Stimulated activated CD8-positive, alpha-beta memory T cell treated with anti-CD3 and anti-CD28 coated beads, Interleukin-7, amount 100 ng/mL, for 1 hour (primary cell): ENCODE measurements at places on chromosomes 3 and 15.

GRCh38 chr3:14812196-14812790, 6.5 kb upstream of the FGD5 start:
- DNase-seq, result no peak

DNA sequence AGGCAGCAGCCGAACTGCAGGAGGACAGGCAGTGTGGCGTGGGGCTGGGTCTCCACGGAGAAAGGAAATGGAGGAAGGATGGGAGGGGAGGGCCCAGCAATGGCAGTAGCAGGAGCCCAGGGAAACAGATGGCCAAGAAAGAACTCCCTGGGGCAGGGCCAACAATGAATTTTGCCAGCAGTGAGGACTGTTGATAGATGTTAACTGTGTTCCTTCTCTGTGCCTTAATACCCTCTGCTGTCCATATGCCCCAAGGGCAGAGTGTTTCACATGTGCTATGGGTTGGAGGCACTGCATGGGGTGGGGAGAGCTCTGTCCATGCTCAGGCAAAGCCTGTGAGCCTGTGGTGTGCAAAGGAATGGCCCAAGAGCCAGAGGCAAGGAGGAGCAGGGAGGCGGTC, 70.8 kb upstream of the POMGNT2 start:
- DNase-seq, result no peak

DNA sequence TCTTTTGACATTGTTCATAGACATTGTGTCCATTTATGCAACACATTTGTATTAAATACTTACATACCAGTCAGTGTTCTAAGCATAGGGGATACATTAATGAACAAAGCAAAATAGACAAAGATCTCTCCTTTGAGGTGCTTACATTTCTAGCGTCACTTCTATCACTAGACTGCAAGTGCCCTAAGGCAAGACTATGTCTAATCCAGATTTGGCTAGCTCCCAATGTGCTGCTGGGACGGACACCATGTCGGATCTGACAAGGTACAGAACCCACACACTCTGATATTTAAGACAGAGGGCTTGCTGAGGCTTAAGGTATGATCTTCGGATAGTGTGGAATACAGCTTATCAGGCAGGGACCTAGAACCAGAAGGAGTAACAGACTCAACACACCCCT, 41.4 kb downstream of the MYLK start:
- no peak for DNase-seq

DNA sequence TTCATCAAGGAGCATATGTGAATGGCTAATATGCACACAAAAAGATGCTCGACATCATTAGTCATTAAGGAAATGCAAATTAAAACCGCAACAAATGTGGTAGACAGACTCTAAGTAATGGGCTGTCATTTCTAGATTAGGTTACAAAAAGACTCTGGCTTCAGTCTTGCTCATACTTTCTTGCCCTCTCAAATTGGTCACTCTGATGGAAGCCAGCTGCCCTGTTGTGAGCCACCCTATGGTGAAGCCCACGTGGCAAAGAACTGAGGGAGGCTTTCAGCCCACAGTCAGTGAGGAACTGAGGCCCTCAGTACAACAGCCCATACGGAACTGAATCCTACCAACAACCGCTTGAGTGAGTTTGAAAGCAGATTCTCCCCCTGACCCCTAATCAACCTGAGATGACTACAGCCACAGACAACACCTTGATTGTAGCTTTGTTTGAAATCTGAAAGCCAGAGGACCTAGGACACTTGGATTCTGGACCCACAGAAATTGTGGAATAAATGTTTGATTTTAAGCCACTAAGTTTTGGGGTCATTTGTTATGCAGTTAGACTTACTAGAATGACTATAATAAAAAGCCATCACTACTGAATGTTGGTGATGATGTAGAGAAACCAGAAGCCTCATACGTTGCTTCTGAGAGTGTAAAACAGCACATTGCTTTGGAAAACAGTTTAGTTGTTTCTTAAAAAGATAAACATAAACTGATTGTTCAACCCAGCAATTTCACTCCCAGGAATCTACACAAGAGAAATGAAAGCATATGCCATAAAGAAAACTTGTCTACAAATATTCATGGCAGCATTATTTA, 45.7 kb downstream of the EHHADH start:
- DNase-seq, result no peak

- no peak for DNase-seq
These were observed 2.6 kb downstream of the MEX3B start for GRCh38 chr15:82043130-82043673.

GRCh38 chr3:144499001-144499930, 527.6 kb downstream of the DIPK2A start:
- DNase-seq, result no peak

GRCh38 chr3:57331078-57331610, 38.7 kb upstream of the ASB14 start:
- no peak for DNase-seq

- DNase-seq, result no peak
These were observed 23.9 kb upstream of the BCL2L10 start for GRCh38 chr15:52136442-52136980.

DNA sequence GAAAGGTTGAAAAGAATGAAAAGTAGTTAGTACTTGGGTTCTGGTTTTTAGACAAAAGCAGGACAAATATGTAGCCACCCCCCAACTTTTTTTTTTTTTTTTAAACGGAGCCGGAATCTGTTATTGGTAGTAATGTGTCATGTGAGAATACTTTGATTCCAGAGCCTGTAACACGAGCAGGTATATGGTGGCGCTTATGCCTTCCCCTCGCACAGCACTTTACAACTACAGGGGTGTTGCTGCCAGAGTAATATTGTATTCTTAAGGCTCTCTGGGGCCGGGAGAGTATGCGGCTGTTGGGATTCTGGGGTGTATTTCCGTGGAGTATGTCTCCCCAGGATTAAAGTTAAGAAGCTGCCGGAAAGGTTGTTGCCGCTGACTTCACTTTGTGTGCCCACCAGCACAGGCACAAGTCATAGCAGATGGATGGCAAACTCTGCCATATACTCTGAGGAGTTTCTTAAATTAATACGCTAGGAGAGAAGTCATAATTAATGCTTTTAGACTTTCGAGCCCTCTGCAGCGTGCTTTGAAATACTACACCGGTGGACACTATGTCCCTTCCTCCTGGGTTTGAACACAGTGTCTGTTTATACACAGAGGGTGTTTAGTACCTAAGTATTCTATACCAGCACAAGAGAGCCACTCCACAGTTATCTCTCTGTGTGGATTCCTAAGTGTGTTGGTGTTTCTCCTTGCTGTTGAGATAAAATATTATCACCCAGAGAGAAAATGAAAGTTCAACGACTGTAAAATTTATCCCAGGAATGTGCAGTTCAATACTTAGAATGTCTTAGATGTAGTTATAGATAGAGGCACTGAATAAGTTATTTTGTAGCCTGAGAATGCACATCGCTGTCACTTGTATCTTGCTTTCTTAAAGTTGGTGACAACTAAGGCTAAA, 1.4 kb downstream of the MBNL1 start:
- no peak for DNase-seq

DNA sequence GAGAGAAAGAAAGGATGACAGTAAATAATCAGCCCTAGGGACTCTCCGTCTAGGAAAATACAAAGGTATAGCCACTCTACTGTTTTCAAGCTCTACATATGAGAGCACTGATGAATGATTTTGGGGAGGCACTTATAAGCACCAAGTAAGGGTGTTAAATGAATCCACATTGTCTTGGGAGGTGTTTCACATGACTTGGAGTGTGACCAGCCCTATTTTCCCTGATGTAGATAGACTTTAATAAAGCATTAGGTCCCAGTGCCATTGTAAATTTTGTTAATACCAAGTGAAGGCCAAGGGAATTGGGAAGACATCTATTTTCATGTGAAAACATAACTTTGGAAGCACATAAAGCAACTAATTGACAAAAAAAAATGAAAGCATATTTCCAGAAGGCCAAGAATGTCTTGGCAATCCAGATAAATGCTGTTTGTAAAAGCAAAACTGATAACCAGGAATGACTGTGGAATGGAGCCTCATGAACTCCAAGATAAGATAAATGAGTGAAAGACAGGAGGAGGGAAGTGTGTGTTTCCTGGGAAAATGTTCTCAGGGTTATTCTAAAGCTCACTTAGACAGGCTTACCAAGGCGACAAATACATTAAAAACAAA, 96.0 kb upstream of the MYZAP start:
- no peak for DNase-seq

DNA sequence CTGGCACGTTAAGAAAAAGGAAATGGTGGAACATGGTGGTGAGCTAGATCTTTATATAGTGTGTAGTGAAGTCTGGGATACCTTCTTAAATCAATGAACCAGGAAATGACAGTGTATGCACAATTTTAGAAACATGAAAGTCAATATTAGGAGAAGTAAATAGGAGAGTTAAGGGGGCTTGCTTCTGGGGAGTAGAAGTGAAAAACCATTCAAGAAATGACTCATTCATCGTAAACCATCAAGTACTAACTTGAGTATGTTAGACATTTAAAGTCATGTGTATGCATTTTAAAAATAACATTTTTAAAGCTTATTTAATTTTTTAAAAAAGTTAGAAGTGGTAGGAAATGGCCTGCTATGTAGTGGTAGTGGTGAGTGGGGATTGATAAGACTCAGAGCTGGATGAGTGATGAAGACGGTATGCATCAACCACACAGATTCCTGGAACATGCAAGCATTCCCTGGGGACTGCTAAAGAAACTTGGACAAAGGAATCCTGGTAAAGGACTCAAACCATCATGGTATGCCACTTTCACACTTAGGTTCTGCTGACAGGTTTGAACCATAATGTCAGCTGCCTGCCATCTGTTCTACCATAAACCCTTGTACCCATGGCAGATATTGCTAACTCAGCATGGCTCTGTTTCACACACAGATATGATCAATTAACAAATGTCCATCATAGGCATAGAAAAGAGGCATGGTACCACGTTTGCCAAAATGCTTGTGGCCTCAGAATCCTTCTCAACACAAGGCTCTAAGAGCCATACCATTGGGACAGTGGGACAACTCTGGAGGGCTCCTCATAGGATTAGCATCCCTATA, 28.9 kb upstream of the MITF start:
- no peak for DNase-seq

- DNase-seq, result no peak
These were observed 58.2 kb downstream of the FGD5 start for GRCh38 chr3:14876921-14877333.

GRCh38 chr3:100912571-100912970, 80.7 kb downstream of the ABI3BP start:
- no peak for DNase-seq

DNA sequence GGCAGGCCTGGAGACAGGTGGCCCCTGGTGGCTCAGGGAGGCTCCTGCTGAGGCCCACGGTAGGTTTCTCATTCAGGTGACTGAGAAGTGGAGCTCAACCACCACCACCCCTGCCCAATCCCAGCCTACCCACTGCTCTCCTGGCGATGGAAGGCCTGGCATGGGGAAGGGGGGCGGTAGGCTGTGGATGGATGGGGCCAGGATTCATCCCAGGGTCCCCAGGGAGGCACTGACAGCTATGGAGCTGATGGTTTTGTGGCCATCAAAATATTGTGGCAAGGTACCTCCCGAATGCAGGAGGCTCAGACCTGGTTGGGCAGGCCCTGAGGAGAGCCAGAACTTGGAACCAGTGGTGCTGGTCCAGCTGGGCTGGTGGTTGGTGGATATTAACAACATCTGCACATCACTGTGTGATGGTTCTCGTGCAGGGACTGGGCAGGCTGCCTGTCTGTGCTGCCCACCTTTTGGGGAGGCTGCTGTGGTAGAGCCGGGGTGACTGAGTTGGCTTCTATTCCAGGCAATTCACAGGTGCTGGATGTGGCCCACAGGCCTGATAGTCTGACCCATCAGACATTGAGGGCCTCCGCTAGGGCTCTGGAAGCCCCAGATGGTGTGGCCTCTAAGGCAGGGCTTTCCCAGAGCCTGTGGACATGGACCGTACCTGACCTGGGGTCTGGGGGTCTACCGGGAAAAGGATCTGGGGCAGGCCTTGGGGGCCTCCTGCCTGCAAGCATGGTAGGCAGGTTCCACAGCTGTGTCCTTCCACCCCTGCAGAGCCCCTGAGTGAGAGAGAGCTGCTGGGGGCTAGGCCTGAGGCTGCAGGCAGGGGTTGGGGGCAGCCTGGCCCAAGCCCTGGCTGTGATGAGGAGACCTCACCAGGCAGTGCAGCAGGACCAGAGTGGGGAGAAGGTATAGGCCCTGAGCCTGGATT, 3.4 kb downstream of the ZBTB47 start:
- DNase-seq, result no peak

DNA sequence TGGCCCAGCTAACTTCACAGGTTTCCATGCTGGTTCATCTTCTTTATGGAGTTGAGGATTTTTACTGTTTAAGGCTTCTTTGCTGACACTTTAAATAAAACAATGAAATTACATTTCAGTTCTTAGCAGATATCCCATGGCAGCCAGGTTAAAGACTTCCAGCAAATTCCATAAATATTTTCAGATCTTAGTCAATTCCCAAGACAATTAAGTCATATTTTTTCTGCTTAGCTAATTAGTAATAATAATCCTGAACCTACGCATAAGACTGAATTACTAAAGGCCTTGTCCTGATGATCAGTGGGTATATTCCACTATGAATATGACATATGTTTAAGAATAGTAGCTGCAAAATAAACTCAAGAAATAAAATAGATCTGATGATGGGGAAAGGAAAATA, 83.3 kb downstream of the NR2E3 start:
- DNase-seq, result no peak

DNA sequence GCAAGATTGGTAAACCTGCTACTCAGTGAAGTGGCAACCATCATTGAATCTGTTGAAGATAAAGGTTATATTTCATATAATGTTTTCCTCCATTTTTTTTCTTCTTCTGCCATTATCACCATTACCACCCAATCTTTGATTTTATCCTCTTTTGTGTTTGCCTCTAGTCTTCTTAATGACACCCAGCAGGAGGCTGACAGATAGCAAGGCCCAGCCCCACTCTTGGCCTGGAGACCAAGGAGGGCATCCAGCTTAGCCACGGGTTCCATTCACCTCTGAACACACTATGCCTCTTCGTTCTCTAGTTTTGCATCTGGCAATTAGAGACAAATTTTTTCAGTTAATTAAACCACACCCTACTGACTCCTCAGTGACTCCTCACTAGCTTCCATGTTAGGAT, 129.7 kb downstream of the TPRG1 start:
- no peak for DNase-seq

DNA sequence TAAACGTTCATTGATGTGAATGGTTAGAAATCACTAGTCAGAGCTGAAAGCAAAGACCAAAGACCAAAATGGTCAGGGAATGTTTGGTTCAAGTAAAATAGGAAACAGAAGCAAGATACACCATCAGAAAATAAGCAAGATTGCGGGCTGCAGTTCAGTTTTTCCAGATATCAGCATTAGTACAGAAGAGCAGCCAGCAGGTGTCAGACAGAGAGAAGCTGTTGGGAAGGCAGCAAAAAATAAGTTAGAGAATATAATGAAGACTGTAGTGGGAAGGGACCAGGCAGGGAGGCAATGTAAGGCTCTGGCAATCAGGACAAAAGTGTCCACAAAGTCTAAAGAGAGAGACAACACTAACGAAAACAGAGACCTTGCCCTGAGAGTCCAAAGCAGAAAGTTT, 639.4 kb upstream of the NAALADL2 start:
- no peak for DNase-seq

GRCh38 chr3:99176169-99176964, 274.9 kb upstream of the DCBLD2 start:
- no peak for DNase-seq
